ENCODE measurements at places on chromosomes 13 and 19.

GRCh38 chr19:46610413-46610775 is 9.3 kb downstream of the CALM3 start:
- DNase-seq: no peak

DNA sequence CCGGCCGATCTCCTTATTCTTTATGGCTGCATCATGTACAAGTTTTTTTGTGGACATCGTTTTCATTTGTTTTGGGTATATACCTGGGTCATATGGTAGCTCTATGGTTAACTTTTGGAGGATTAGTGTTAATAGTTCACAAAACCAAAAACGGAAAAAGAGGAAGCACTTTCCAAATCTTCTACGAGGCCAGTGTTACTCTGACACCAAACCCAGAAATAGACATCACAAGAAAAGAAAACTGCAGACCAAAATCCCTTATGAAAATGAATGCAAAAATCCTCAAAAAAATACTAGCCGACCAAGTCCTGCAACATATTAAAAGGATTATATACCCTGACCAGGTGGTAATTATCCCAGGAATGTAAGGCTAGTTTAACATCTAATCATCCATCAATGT is 29.8 kb downstream of the ADGRE2 start:
- DNase-seq: no peak

GRCh38 chr13:75505327-75505726 is 23.4 kb upstream of the TBC1D4 start:
- DNase-seq: no peak

DNA sequence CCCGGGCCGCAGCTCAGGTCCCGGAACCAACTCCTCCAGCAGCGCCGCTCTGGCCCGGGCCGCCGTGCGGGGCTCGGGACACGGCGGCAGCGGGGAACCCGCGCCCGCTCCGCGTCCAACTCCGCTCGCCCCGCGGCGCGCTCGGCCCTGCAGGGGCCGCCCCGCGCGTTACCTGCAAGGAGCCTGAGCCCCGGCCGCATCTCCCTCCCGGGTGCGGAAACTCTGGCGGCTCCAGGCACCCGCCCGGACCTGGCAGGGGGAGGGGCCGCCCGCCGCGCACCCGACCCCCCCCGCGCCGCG is at the start of gene TMTC4:
TMTC4 (minus strand) TSS at position 224 of the 300 bp plus-strand sequence. CDS start 4,433 bp downstream, outside the sequence.
- DNase-seq: no peak

- DNase-seq: peak; percentile 76
Observed at GRCh38 chr13:49441846-49442245, 2.0 kb downstream of the CAB39L start.

DNA sequence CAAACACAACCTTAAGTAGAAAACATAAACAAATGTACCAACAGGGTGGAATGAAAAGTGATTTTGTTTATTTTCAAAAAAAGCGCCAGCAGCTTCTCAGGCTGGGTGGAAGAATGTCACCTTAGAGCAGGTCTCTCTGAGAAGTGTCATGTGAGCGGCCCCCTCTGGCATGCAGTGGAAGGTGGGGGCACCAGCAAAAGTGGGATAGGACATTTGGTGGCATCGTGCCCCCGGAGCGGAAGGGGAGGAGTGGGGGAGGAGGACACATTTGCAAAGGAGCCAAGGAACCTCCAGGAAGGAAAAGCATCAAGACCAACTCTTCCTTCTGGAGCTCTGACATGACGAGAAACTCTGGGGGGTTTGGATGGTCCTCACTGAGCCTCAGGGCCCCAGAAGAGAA is 635.3 kb downstream of the UQCRFS1 start:
- DNase-seq: no peak

GRCh38 chr19:912181-913079 is 589 bp downstream of the R3HDM4 start:
- no peak for DNase-seq

DNA sequence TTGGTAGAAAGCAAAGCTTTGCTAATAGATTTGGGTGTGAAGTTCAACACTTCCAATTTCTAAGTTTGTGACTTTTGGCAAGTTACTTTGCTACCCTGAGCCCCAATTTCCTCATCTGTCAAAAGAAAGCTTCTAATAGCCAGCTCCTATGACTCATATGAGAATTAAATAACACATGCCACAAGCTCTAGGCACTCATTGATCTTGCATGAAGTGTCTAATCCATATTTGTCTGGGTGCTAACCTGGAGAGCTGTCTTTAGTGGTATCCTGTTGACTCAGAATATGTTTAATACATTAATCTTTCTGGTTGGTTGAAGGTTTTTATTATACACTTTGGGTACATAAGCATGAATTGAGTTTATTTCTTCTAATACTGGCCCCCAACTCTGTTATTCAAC is 188.8 kb downstream of the POSTN start:
- no peak for DNase-seq

GRCh38 chr19:633786-634639 is 676 bp upstream of the POLRMT start:
- DNase-seq: no peak
